ENCODE measurements at places on chromosomes 4 and X.

GRCh38 chr4:53937918-53938317, 126.5 kb downstream of the CHIC2 start:
- peak; percentile 63 for DNase-seq

GRCh38 chr4:498328-498904, 540 bp downstream of the ZNF721 start:
- DNase-seq = peak; percentile 33

GRCh38 chr4:176306837-176307665, 12.7 kb upstream of the SPCS3 start:
- no peak for DNase-seq

DNA sequence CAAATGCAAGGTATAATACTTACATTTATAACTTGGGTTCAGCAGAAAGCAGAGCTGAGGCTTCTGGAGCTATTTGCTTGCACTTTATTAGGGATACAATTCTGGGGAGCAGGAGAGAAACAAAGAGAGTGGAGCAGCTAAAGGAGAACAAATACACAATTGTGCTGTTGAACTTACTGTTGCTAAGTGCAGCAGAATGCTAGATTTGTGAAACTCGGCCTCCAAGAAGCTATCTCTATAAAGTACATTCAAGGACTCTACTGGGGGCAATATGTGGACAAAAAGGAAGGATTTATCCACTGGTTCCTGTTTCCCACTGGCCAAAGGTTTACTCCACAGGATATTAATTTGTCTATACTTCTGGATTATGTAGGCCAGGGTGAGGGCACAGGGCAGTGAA, 86.8 kb downstream of the PPP1R2C start:
- DNase-seq = no peak

GRCh38 chr4:155891058-155891457, 12.4 kb upstream of the TDO2 start:
- no peak for DNase-seq

- DNase-seq = peak; percentile 37
Observed at GRCh38 chr4:93732509-93732908, 96.0 kb upstream of the ATOH1 start.

GRCh38 chr4:97984545-97985131, 158.6 kb downstream of the STPG2 start:
- DNase-seq = no peak

DNA sequence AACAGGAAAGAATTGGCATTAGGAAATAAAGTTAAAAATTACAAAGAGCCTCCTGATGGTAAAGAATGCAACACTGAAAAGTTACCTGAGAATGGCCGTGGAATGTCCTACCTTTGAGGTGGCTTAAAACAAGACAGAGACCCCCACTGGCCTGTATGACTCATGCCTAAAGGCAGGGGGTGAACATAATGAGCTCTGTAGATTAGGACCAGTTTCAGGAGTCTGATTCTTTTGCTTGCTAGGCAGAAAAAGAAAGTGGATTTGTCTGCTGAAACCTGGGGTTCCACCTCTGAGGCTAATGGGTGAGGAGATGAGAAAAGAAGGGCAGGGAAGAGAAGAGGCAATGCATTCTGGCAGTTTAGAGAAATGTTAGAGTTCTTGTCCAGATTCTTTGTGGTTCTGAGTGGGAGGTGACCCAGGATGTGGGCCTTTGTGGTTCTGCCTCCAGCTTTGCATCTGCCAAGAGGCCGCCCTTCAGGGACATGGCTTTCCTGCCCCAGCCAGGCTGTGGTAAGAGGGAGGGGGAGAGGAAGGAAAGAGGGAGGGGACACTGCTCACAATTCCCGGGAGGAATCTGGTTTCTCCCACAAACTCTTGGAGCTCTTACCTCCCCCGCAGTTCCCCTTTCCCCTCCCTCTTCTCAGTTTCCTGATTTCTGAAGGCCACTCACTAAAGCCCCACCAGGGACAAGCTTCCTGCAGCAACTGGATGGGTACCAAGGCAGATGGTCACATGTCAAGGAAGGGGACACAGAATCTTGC, 109.6 kb downstream of the EFNB1 start:
- peak; percentile 61 for DNase-seq

DNA sequence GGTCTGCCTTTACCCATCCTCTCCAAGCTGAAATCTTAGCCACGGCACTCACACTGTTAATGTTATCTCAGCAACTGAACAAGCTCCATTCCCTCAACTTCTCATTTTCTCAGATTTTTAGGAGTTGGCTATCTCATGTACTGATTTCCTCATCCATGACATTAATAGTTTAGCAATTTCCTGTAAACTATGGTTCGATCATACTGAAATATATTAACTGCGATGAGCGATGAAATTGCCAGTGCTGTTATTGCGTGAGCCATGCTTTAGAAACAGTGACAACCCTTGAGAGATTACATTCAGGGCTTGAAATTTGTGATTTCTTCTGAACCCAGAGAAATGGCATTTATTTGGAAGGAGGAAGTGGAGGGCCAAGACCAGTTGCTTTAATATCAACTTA, 223.7 kb downstream of the GPAT3 start:
- no peak for DNase-seq

DNA sequence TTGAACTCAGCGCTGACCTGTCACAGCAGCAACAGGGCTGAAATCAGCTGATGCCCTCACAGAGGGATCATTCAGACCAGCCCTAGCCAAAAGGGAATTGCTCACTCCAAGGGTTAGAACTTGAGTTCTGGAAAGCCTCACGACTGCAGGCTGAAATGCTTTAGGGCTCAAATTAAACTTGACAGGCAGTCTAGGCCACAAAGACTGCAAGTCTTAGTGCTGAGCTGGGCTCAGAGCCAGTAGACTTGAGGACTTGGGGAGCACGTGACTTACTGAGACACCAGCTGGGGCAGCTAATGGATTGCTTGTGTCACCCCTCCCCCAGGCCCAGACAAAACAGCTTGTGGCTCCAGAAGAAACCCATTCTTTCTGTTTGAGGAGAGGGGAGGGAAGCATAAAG, 119.0 kb upstream of the SLC6A14 start:
- DNase-seq = peak; percentile 64

DNA sequence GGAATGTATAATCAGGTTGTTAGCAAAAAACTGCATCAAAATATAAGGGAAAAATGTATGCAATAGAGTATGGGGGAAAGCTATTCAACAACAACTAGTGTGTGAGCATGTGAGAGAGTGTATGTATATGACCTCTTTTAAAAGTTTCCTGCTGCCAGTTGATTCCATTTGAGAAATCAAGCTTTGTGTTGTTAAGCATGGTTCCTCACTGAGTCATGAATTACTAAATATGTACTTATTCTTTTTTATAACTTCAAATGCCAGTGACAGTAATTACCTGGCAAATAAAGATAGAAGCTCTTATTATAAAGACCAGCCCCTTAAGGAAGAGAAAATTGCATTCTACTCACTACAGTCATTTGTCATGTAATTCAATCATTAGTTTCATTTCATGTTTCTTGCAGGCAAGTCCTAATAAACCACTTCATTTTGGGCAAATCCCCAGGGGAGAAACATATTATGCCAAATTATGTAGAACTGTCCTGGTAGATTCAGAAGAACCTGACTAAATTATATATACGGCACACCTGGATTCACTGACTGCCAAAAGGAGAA, 19.2 kb downstream of the RASGEF1B start:
- peak; percentile 13 for DNase-seq

- peak; percentile 85 for DNase-seq
Observed at GRCh38 chr4:25767877-25768725, 94.7 kb downstream of the SEL1L3 start.

DNA sequence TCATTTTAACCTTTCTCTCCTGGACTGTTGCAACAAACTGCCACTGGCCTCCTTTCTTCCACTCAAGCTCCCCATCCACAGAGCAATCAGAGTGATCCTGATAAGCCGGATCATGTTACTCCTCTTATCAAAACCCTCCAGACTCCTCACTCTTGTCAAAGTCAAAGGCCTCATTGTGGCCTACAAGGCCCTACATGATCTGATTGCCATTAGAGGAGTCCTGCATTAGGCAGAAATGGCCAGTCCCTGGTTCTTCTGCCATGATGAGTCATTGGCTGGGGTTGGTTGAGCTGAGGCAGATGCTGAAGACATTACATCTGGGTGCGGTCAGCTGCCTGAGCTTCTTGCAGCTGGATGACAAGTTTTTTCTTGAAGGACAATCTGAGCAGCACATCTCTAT, 32.7 kb upstream of the CASK start:
- no peak for DNase-seq

DNA sequence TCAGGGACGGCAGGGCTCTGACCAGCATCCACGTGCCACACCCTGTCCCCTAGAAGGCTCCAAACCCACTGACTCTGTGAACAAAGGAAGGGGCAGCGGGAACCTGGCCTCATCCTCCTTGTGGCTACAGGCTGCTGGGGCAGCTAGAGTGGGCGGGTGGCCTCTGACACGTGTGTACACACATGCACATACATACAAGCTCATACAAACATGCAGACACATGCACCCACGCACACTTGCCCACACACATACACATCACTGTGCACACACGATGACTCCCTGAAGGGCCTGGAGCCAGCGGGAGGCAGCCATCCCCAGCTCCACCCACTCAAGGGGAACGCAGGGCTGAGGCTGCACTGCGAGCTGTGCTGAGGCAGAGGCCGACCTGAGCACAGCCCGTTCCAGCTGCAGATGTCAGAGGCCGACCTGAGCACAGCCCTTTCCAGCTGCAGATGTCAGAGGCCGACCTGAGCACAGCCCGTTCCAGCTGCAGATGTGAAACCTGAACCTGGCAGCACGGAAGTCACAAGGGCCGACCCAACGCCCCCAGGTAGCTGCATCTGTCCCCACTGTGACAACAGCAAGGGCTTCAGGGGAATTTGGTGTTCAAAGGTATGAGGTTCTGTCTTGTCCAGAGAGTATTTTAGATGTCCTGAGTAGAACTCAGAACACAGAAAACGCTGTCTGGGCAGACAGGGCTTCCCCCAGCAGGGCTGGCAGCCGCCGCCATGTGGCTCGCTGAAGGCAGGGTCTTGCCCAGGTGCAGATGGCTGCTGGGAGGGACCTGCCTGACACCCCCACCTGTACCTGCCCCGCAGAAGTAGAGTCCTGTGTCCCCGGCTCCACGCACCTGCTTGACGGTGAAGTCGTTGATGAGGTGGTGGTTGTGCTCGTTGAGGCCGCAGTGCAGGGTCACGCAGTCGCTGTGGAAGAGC, 33.5 kb downstream of the CTBP1 start:
- no peak for DNase-seq

- DNase-seq = peak; percentile 18
Observed at GRCh38 chrX:3094261-3094660, 53.0 kb downstream of the ARSF start.

DNA sequence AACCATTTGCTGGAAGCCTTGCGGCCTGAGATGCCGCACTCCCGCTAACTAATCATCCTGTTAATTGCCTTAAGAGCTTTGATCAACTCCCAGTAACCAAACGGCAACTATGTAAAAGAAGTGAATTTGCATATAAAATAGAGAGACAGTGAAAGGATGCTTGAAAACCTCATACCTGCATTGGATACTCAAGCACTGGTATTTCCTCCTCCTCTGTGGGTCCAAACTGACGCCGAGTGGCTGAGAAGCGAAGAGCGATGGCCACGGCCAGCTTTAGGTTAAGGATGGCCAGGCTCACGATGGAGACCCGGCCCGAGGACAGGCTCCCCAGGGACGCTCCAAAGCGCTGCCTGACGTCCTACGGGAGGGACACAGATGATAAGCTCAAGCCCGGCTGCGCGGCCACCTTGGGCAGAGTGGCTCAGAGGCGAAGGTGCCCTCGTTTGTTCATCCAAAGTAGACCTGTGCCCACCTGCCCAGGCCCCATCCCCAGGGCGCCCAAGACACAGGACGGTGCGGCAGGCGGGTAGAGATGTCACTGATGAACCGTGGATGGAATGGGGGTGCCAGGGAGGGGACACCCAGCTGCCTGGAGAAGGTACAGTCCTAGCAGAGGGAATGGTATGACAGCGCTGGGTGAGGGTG, 43.6 kb downstream of the ACOX3 start:
- DNase-seq = no peak

- DNase-seq = no peak
Observed at GRCh38 chr4:86493460-86493859, 100.7 kb upstream of the PTPN13 start.

GRCh38 chr4:7803992-7804755, 135.5 kb downstream of the AFAP1 start:
- peak; percentile 89 for DNase-seq

- DNase-seq = no peak
Observed at GRCh38 chr4:76208005-76208765, 5.4 kb downstream of the SCARB2 start.

- no peak for DNase-seq
Observed at GRCh38 chrX:40145001-40145922, 47.5 kb upstream of the BCOR start.

- DNase-seq = no peak
Observed at GRCh38 chr4:185282968-185283367, 73.6 kb downstream of the SNX25 start.

- DNase-seq = no peak
Observed at GRCh38 chrX:40273356-40274050, 175.7 kb upstream of the BCOR start.

GRCh38 chrX:100658941-100659381, 15.0 kb downstream of the SRPX2 start:
- no peak for DNase-seq

- peak; percentile 57 for DNase-seq
Observed at GRCh38 chrX:40104985-40105834, 7.5 kb upstream of the BCOR start.

GRCh38 chrX:70755850-70756249, 152.7 kb downstream of the TEX11 start:
- no peak for DNase-seq

DNA sequence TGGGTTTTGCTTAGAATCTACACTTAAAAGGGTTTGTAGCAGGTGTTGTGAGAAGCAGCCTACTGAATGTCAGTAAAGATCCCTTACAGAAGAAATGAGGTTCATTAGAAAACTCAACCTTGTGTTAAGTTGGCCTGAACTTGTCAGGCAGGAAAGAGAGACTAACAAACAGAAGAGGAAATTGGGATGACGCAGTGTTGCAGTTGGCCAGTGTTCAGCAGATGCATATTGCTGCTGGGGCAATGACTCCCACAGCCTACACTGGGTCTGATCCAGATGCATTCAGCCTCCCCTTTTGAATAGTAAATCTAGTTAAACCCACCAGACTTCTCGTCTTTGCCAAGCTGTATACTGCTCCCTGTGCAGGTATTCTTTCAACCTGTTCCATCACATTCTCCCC, 409.4 kb downstream of the UBE2NL start:
- DNase-seq = no peak

GRCh38 chrX:38718311-38718710, 82.9 kb upstream of the MID1IP1 start:
- DNase-seq = no peak

DNA sequence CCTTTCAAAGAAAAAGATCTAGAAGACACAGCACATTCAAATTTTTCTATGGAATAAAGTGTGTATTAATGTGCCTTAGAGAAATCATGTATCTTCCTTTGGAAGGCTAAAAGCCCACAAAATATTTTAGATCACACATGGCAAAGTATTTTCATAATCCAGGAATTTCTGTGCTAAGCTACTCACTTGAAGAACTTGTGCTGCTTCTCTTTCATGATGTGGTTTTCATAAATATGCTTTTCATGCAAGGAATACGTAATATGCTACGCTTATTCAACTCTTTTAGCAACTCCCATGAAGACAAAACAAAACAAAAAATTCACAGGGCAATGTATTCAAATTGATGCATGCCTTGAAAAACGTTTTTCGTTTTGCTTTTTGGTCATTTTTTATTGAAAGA, 125.6 kb downstream of the ARHGAP24 start:
- no peak for DNase-seq

All from astrocyte of the hippocampus (primary cell).